ENCODE measurements at places on chromosomes 3 and 15.

DNA sequence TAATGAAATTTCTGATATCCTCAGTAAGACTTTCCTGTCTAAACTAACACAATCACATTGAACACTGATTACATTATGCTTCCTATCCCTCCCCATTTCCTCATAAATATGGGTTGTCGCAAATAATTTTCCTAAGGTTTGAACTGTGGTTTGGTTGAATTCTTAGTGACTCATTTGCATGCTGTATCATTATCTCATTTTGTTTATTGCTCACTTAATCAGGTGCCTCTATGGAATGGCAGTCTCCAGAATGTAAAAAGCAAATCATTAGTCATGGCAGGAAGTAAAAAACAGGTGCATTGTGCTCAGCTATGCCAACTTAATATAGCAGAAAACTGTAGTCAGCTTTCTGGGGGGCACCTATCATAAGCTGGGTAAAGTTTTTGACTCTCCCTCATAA is 216.0 kb upstream of the ZBTB20 start:
- no peak for DNase-seq

DNA sequence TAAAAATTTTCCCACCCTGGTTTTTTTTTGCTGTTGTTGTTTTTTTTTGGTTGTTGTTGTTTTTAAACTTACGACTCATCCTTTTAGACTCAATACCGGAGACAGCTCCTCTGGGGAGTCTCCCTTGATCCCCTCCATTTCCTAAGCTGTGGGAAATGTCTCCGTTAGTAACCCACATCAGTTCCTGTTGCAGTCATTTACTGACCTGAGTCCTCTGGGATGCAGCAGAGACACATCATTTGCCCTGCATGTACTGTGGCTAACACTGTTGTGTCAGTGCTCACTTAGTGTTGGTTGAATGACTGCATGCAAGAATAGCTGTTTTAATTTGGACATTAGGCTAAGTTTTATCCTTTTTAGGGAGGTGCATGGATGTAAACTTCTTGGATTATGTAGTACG is 83.8 kb downstream of the MBNL1 start:
- DNase-seq = no peak

- DNase-seq = no peak
These were observed 154.9 kb downstream of the ECT2 start for GRCh38 chr3:172905451-172905850.

DNA sequence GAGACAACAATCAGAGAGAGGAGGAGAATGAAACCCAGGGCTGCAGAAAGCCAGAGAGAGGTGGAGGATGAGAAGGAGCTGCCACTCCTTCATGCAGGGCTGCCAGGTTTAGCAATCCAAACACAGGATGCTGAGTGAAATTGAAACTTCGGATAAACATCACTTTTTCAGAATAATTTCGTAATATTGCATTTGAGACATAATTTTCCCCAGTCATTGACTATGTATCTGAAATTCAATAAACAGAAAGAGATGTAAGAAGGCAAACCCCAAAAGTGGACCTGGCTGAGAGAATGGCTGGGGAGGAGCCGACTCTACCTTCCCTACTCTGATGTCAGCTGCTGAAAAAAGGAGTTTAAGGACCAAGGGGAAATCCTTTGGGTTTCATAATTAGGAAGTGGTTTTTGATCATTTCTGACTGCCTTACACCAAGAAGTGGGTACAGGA is 33.8 kb downstream of the SLC9A9 start:
- DNase-seq = no peak

GRCh38 chr3:64187065-64187959 is 38.0 kb downstream of the PRICKLE2 start:
- peak; percentile 64 for DNase-seq

DNA sequence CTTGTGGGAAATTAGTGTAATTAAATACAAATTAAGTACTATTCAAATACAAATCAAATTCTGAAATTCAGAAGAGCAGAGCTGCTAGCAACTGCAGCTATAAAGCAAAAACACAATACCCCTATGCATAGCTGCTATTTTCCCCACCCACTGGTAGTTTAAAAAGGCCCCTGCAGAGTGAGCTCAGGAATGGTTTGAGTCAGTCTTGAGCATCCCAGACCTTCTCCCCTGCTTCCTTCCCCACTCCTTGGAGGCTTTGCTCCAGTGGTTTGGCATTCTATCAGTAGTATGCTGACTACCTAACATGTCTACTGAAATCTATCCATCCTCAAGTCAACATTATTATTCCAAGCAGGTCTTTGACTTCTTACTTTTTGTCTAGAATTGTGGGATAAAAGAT is 53.0 kb downstream of the EFHB start:
- no peak for DNase-seq

DNA sequence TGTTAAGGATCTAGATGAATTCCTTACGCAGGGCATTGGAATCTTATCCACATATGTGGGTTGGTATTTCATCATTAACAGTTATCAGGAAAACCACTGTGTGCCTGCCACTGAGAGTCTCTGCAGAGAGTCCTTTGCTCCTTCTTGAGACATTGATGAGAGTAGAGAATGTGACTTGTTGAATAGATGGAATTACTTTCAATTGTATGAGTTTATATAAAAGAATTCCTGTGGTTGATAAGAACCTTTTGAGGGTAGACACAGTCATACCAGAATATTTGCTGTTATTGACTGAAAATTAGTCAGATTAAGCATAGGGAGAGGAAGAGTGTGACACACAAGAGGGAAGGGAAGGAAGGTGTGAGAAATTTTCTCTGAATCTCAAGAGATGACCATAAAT is 30.8 kb downstream of the ARHGEF26 start:
- no peak for DNase-seq

Measured in amniotic stem cell (primary cell).